NCI-H187 treated with DMSO at 0.1 percent for 48 hours (cell line): ENCODE measurements at places on chromosomes 5 and 9.
A peak's percentile ranks its signal among the peaks of the same experiment; 100 is the strongest.

DNA sequence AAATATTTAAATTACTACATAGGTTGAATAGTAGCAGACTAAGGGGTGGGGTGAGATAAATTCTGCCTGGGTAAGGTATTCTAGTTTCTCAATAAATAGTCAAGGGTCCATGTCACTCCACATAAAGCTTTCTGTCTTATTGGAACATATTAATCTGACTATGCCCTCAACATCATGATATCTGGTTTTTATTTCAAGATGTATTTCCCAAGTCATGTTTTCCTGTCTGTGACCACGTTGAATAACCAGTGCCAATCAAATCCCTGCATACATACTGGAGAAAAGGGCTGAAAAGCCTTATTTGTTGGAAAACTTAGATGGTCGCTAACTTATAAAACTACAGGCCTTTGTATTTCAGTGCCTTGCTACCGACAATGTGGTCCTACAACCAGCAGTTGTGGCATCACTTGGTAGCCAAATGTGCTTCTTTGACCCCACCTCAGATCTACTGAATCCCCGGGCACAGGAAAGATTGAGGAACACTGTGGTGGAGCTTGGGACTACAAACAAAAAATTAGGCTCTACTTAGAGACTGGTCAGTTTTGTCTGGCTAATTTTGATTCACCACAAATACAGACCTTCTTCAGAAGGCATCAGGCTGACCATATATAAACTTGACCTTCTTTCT lies 39.4 kb downstream of the ALDH1A1 start:
- no peak for DNase-seq

GRCh38 chr9:83919111-83919510 lies 2.1 kb downstream of the KIF27 start:
- no peak for DNase-seq

DNA sequence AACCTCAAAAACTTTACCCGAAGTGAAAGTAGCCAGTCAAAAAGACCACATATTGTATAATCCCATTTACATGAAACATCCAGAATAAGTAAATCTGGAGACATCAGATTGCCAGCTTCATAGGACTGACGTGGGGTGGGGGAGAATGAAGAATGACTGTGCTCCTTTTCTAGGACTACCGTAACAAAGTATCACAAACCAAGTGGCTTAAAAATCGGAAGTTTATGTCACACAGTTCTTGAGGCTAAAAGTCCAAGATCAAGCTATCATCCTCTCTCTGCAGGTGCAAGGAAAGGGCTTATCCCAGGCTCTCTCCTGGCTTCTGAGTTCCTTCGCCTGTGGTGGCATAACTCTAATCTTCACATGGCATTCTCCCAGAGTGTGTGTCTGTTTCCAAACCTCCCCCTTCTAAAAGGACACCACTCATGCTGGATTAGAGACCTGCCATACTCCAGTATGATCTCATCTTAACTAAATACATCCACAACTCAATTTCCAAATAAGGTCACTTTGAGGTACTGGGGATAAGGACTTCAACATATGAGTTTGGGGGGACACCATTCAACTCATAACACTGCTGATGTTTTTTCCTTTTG lies 25.5 kb downstream of the ADAM19 start:
- DNase-seq: no peak

GRCh38 chr5:96717874-96718273 lies 55.7 kb downstream of the CAST start:
- DNase-seq: no peak

DNA sequence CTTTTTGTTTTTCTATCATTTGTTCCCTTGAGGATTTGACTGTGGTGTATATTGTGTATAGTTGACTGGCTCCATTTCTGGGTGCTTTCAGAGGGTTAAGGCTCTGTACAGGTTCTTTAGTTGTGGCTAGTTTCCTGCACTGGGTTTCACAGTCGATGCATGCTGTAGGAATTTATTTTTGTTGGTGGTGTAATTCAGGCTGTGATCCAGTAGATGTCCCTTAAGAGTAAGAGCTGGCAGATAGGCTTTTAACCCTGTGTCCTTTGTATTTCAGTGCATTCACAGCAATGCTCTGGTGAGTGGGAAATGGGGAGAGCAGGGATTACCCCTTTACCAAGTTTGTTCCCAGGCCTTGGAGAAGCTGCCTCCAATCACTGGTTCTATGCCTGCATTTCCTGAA lies 112.9 kb downstream of the SPATA31D1 start:
- no peak for DNase-seq

DNA sequence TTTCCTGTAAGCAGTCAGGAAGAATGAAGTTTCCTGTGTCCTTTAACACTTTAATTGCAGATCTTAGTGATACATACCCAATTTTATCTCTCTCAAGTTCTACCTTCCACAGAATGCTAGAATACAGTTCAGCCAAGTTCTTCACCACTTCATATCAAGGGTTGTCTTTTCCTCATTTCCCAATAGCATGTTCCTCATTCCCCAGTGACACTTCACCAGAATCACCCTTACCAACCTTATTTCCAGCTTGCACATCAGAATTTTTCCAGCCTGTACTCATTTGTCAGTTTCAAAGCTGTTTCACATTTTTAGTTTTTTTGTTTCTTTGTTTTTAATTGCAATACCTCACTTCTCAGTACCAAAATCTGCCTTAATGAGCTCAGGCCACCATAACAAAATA lies 126.1 kb downstream of the ESM1 start:
- no peak for DNase-seq

DNA sequence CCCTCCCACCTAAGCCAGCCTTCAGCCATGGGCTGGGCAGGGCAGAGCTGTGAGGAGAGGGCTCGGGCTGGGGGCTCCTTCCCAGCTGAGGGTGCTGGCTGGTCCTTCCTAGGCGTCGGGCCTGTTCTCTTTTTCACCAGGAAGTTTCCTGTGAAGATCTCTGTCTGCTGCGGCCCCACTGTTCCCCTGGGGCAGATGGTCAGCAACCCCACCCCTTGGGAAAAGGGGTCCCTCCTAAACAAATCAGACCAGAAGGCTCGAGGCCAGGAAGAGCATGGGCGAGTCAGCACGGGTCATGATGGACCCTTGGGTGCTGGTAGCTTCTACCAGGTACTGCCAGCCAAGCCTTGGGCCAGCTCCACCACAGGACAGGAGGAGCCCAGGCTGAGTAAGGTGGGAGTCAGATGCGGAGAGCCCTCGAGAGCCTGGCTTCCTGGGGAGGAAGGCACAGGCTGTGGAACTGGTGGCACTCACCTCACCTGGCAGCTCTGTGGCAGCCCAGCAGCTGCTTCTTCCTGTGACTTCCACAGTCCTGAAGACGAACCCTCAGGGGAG lies 3.5 kb downstream of the CACNA1B start:
- no peak for DNase-seq

DNA sequence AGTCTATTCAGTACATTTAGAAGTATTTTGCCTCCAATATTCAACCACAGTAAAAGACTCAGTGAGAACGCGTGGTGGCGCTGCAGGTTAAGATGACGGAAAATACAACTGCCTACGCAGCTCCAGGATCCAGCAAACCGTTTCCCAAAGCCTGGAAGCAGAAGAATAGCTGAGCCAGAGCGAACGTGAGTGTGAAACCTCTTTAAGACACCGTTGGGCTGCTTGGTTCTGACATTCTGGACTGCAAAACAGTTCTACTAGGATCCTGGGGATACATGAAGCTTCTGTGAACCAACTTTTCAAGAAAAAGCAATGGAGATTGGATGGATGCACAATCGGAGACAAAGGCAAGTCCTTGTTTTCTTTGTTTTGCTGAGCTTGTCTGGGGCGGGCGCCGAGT lies at the start of gene PCDHB16:
TSS of gene PCDHB16 (plus strand) at position 140 of the 400 bp plus-strand sequence. CDS start at position 313, 173 bp downstream.
- DNase-seq: no peak

- peak; percentile 2 for DNase-seq
Observed at GRCh38 chr5:5141625-5142525, 1.7 kb downstream of the ADAMTS16 start.

DNA sequence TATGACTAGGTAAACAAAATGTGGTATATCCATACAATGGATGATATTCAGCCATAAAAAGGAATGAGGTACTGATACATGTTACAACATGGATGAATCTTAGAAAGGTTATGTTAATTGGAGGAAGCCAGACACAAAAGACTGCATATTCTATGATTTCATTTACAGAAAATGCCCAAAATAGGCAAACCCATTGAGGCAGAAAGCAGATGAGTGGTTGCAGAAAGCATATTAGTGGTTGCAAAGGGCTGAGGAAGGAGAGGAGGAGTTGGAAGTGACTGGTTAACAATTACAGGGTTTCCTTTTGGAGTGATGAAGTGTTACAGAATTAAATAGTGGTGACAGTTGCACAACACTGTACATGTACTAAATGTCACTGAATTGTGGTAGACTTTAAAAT lies 17.7 kb downstream of the PLGRKT start:
- no peak for DNase-seq

DNA sequence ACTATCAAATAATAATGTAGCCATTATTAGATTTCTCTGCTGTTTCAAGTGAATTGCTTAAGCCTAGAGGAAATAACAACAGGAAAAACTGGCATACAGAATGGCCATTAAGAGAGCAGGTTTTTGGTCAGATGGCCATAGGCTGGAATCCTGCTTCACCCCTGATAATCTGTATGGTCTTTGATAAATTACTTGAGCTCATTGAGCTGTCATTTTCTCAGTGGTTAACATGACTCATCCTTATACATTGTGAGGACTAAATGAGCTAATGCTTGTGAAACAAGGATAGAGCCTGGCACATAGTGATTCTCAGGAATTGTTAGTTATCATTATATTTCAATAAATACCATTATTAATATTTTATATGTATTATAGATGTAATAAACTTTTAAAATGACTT lies 516.5 kb downstream of the KIF4B start:
- DNase-seq: no peak

- no peak for DNase-seq
Observed at GRCh38 chr9:99103054-99103895, 1.6 kb upstream of the TGFBR1 start.

DNA sequence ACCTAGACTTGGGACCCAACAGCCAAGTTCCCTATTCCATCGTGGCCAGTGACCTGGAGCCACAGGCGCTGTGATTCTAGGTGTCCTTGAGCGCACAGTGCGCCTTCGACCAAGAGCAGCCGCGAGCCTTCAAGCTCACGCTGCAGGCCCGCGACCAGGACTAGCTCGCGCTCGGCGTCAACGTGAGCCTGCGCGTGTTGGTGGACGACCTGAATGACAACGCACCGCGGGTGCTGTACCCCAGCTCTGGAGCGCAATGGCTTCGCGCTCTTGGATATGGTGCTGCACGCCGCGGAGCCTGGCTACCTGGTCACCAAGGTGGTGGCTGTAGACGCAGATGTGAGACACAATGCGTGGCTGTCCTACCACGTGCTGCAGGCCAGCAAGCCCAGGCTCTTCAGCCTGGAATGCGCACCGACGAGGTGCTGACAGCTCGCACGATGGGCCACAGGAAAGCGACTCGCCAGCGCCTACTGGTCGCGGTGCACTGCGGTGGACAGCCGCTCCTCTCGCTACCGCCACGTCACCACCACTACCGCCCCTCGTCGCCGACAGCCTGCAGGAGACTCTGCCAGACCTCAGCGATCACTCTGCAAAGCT lies 11.4 kb downstream of the PCDHGA12 start:
- DNase-seq: no peak

DNA sequence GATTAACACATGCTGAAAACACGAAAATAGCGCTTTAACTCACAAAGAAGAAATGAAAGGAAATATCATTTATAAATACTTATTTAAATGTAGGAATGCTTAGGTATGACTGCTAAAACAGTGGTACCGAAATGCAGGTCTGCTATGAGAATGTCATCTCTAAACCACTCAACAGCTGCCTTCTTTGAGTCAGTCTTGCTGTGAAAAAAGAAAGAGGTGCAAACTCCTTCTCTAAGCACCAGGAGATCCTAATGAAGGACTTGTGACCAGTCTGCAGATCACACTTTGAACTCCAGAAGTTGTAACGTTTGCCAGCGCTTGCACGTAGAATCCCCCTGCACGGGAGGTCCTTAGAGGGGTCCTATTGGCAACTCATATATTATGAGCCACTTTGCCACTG lies 86.6 kb downstream of the TRIO start:
- DNase-seq: no peak

- no peak for DNase-seq
Observed at GRCh38 chr5:25029004-25029403, 384.2 kb upstream of the CDH10 start.

DNA sequence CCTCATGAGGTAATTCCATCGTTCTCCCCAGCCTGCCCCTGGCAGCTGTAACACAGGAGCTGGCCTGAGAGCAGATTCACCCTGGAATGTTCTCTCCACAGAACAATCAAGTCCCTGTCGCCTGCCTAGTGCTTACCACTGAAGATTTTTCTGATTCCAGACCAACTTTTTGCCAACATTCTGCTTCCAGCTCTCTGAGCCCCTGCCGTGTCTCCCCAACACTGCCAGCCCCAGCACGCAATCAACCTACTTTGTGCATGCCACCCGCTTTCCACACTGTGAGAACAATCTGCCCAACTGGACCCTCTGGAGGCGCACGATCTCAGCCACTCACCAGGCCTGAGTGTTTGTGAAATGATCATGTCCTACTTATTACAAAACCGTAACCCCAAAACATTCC lies 62.6 kb downstream of the PSMB7 start:
- DNase-seq: no peak

- DNase-seq: no peak
Observed at GRCh38 chr9:34240006-34240405, 61.2 kb downstream of the UBAP1 start.

GRCh38 chr9:136122425-136123383 lies 4.0 kb upstream of the TMEM250 start:
- DNase-seq: no peak

DNA sequence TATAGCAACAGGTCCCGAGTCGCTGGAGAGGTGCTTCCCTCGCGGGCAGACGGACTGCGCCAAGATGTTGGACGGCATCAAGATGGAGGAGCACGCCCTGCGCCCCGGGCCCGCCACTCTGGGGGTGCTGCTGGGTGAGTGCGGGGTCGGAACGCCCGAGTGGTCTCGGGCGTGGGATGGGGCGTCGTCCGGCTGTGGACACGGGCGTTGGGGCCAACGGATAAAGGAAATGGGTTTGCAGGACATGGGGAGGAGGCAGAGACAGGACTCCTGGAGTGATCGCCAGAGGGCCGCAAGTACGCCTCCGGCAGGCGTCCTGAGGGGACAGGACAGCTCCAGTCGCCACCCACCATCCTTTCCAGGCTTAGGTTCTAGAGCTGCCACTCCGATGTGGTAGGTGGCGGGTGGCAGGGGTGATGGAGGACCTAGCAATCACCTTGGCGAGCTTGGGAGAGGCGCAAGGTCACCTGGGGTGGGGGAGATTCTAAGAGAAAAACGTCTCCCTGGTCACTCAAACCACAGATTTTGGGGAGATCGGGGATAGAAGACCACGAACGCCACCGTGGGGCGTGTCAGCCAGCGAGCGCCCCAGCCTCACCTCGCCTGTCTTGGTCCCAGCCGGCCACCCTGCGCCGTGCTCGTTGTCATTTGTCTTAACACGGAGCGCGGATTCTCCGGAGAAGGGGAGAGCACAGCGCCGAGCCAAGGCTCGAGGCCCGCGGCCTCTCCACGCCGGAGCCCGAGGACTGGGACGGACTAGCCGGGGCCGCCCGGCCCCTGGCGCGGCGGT lies 922 bp downstream of the LMX1B start:
- DNase-seq: no peak

- no peak for DNase-seq
Observed at GRCh38 chr5:127969002-127969401, 114.6 kb upstream of the SLC12A2 start.
